Activated CD8-positive, alpha-beta T cell treated with anti-CD3 and anti-CD28 coated beads, Interleukin-2, amount 10 ng/mL, durations not matched to agents 7 days and 5 days (primary cell): ENCODE measurements at places on chromosomes 12 and 14. TPM values are rescaled to one million over a fixed set of nuclear protein-coding genes. Genes with fewer than 3 reads are reported as not detected.

DNA sequence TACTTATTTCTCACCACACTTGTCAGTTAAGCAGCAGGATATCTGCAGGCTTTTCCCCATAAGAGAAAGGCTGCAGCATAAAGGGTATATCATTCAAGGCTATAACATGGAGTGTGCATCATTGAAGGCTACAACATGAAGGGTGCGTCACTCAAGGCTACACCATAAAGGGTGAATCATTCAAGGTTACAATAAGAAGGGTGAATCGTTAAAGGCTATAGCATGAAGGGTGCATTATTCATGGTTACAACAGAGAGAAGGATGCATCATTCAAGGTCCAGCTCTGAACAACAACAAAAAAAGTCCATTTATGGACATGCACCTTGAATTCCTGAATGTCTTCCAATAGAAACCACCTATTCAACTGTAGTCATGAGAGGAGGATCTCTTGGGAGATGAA lies 32.8 kb upstream of the LUM start:
- H3K4me1 ChIP-seq = no peaks in the 10 kb centered on the region
- DNase-seq = no peak
- H3K27me3 ChIP-seq = no peaks in the 10 kb centered on the region
- no peak overlapping the region for H3K4me3 ChIP-seq

The CLEC4E gene
- total RNA-seq = not detected

The LAG3 gene
- 45.2 TPM for total RNA-seq

- H3K4me3 ChIP-seq = no peak overlapping the region
- H3K27ac ChIP-seq = no peak overlapping the region
- no peak for DNase-seq
- peaks cover 2% of the 10 kb centered on the region for H3K36me3 ChIP-seq
- H3K27me3 ChIP-seq = no peaks in the 10 kb centered on the region
These were observed 25.6 kb upstream of the KRAS start for GRCh38 chr12:25276199-25276937.

The CYP27B1 gene
- 2.6 TPM for total RNA-seq
